Cardiac septum (tissue), 1 donor: ENCODE measurements at places on chromosomes 4 and X. TPM values are rescaled to one million over a fixed set of nuclear protein-coding genes. Genes with fewer than 3 reads are reported as not detected.

DNA sequence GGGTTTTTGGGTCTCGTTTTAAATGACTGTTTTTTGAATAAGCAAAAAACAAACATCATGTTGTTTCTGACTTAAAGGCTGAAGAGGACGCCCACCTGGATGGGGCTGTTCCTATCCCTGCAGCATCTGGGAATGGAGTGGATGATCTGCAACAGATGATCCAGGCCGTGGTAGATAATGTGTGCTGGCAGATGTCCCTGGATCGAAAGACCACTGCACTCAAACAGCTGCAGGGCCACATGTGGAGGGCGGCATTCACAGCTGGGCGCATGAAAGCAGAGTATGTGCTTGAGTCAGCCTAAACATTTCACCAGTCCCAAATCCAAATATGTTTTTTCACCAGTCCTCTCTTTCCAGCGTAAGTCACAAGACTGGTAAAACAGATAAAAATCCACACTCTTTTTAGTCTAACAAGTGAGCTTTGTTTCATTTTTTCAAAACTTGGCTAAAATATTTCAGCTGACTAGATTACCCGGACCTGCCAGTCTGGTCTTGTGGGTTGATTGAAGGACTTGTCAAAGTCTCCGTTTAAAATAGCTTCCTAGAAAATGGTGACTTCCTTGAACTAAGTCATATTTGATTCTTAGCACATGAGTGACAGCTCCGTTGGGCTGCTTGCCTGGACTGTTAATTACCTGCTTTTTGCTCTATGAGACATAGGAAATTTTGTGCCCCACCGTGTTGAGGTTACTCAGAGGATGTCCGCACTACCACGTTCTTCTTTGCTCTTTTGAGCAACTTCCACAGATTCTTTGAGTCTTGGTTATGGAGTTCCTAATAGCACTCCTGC is 20.8 kb downstream of the ENOPH1 start:
- no peak for DNase-seq

DNA sequence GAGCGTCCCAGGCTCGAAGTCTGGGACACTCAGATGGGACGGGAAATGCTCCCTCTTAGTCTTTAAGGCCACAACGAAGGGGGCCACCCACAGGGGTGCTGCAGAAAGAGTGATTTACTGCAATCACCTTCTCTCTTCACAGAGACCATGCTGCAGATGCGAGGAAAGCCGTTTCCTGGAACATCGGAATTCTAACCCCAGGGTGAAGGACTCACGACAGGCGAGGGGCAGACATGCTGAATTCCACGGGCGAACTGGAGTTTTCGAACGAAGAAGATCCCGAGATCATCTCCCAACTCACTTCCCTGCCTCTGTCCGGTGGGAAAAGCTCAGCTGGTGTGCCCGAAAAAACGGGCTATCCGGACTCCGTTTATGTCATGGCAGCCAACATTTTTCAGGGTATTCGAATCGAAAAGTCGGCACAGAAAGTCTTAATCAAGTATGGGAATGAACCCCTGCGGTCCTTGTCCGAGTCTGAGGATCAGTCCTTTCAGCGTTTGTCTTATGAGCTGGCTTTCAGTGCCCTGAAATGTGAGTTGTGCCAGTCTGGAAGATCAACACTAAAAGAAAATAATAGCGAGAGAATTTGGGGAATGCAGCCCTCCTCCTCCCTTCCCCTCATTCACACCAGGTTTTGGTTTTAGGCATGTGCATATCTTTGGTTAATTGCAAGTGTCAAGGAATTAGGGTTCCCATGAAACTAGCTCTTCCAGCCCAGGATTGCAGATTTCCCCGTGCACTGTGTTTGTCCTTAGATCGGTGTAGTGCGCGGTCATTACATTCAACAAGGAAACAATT is 905 bp downstream of the NSUN7 start:
- DNase-seq, result no peak

GRCh38 chr4:77465271-77465670 is 140.3 kb upstream of the CXCL13 start:
- DNase-seq, result no peak

The EDNRA gene
- total RNA-seq, result 15.4 TPM
